ENCODE measurements at places on chromosomes 4 and X. TPM values are rescaled to one million over a fixed set of nuclear protein-coding genes. Genes with fewer than 3 reads are reported as not detected.

- no peak for DNase-seq
Observed at GRCh38 chr4:152316969-152317368, 218.9 kb downstream of the FBXW7 start.

DNA sequence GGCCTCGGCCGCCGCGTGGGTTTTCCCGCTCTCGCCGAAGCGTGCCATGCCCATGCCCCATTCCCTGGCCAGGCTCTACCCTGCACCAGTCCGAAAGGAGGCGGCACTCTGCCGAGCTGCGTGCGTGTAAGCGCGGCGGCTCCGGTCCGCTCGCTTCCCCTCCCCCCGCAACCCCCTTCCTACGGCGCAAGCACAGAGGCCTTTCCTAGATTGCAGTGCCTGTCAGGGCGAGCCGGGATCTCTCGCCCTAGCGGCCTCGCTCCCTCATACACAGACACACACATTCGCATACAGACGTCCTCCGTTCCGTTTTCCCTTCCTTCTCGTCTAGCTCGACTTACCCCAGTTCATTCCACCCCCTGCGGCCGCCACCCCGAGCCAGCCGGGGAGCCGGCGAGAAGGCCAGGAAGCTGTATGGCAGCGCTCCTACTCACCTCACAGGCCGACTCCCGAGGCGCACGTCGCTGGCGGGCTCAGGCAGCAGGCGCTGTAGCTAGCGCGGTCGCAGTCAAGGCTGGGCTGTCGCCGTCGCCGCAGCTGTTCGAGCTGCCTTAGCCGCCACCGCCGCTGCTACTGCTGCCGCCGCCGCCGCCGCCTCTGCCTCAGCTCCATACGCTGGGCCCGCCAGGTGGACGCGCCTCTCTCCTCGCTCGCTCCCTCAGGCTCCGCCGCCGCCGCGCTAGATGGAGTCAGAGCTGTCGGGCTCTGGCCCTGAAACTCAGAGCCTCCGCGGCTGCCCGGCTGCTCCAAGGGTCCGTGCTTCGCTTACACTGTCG is 615 bp downstream of the NEXMIF start:
- DNase-seq, result peak; percentile 39

GRCh38 chr4:159400558-159401225 is 297.8 kb downstream of the RAPGEF2 start:
- no peak for DNase-seq

- no peak for DNase-seq
Observed at GRCh38 chrX:88612870-88613329, 134.1 kb upstream of the CPXCR1 start.

GRCh38 chrX:13685126-13685763 is 3.7 kb upstream of the RAB9A start:
- no peak for DNase-seq

GRCh38 chr4:74014332-74014731 is 15.9 kb upstream of the CXCL5 start:
- no peak for DNase-seq

- DNase-seq, result no peak
Observed at GRCh38 chr4:179843370-179843769, 2399.8 kb upstream of the TENM3 start.

DNA sequence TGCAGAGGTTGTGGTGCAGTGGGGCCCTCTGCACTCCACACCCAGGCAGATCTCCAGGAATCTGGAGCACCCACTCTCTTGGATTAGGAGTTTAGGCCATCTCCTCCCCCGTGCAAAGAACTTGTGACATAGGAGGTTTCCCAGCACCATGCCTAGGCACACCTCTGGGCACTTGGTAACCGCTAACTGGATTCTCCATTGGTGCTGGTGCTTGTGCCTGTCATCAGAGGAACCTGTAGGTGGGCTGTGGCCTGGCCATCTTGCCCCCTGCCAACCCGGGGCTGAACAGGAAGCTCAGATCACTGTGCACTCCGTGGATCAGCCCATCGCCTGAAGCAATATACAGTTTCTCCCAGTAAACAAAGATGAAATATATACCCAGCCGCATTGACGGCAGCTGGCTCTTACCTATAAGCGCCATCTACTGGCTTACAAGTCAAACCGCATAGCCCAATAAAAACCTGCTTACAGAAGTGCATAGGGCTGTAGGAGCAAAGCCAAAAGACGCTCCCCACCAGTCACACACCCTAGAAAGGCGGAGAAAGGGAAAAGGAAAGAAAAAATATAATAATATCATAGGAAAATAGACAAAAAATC is 19.1 kb upstream of the TEX13B start:
- no peak for DNase-seq

GRCh38 chr4:828641-829271 is 2.8 kb upstream of the CPLX1 start:
- DNase-seq, result no peak

DNA sequence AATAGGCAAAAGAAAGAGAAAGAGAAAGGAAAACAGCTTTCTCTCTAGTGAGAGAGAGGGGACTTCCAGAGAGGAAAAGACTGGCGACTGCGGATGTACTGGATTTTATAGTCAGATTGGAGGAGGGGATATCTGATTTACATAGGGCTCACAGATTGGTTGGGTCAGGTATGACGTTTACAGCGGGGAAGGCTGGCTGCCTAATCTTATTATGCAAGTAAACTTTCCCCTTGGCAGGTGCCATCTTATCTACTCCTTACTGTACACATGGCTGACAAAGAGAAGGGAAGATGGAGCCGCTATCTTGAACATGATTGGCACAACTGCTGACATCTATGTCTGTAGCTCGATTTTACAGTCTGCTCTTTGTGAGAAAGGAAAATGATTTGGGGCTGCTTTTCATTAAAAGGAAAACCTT is 25.4 kb downstream of the RBPJ start:
- no peak for DNase-seq

GRCh38 chr4:181676546-181676945 is 566.7 kb upstream of the TENM3 start:
- no peak for DNase-seq

DNA sequence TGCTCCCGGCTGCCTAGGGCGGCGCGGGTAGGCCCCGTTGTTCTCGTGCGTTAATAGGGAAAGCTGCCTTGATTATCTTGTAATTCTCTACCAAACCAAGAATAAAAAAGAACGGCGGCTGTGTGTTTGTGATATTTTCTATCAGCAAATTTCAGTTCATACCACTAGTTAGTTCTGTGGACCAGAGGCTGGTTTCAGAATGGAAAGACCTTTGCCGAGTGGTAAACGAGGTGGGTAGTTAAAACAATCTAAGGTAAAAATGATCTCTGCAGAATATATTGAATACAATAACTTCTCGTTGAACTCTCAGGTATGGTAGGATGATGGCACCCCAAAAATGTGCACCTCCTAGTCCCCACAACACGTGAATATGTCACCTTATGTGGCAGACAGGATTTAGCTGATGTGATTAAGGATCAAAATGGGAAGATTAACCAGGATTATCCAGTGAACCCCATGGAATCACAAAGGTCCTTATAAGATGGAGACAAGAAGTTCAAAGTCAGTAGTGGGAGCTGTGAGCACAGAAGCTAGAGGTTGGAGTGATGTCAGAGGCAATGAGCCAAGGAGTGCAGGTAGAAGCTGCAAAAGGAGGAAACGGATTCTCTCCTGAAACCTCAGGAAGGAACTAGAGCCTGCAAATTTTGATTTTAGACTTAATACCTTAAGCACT is 574 bp upstream of the CFAP97 start:
- peak; percentile 19 for DNase-seq

Gene HGFAC
- 1.6 TPM for total RNA-seq

Gene NAT8L
- 9.8 TPM for total RNA-seq

Gene AR
- 0.41 TPM for total RNA-seq

Gene SLIT2
- 11.0 TPM for total RNA-seq

Gene CLDN22
- not detected for total RNA-seq

Gene RRH
- 0.41 TPM for total RNA-seq
